Stimulated activated CD4-positive, alpha-beta T cell treated with anti-CD3 and anti-CD28 coated beads, Interleukin-12 subunit alpha, Interleukin-12 subunit beta, amount 100 ng/mL, for 24 hours (primary cell): ENCODE measurements at places on chromosomes 1 and 21.

GRCh38 chr1:202018468-202019234 lies 8.3 kb downstream of the ELF3 start:
- DNase-seq: no peak

- no peak for DNase-seq
Measured at GRCh38 chr1:24324903-24325302, 5.7 kb downstream of the GRHL3 start.

- no peak for DNase-seq
Measured at GRCh38 chr1:174911606-174912005, 88.1 kb upstream of the CACYBP start.

GRCh38 chr21:33942426-33942825 lies 26.8 kb upstream of the ATP5PO start:
- no peak for DNase-seq

- DNase-seq: no peak
Measured at GRCh38 chr1:92551916-92552315, 65.2 kb upstream of the GFI1 start.

DNA sequence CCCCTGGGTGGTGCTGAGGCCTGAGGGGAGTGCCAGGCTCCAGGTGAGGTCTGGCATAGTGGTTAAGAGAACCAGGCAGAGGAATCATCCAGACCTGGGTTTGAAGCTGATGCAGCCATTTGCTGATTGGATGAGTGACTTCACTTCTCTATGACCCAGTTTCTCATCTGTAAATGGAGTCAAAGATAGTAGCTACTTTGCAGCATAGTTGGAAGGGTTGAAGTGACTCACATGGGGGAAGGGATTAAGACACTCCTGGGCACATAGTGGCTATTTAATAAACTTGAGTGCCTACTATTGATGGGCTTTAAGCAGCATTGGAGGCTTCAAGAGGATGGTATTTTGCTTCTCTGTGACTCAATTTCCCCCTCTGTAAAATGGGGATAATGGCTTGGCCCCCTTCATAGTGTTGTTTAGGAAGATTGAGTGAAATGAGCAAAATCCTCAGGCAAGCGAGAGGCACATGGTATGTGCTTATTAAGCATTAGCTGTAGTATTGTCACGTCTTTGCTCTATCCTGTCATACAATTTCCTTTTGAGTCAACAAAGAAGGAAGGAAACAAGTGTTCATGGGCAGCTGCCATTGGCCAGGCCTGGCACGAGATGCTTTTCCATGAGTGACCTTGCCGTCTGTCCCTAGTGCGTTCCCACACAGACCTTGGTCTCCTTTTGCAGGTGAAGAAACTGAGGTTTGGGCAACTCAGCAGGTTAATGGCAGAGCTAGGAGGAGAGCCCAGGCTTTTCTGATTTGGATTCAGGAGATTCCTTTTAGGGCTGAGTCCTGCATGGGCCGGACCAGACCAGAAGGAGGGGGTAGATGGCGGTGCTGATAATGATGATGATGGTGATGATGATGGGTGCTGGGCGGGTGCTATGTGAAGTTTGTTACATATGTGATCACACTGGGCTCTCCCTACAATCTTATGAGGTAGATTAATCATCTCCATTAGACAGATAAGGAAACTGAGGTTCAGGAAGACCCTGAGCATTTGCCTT lies 131.1 kb upstream of the WNT4 start:
- no peak for DNase-seq
